CD8-positive, alpha-beta memory T cell (primary cell): ENCODE measurements at places on chromosomes 11 and 22. TPM values are rescaled to one million over a fixed set of nuclear protein-coding genes. Genes with fewer than 3 reads are reported as not detected.

The CYB561A3 gene
- 53.7 TPM for total RNA-seq

The OLFML1 gene
- not detected for total RNA-seq

The TPBGL gene
- not detected for total RNA-seq

The TRIM66 gene
- 29.7 TPM for total RNA-seq

- DNase-seq: no peak
- no peaks in the 10 kb centered on the region for H3K4me1 ChIP-seq
- no peak overlapping the region for H3K27ac ChIP-seq
Measured at GRCh38 chr11:7907121-7907520, 23.9 kb downstream of the OR10A6 start.

GRCh38 chr11:125874556-125875124, 12.8 kb upstream of the HYLS1 start:
- H3K4me3 ChIP-seq: no peak overlapping the region
- no peak overlapping the region for H3K27ac ChIP-seq
- H3K27me3 ChIP-seq: no peaks in the 10 kb centered on the region
- no peaks in the 10 kb centered on the region for H3K4me1 ChIP-seq
- no peak for DNase-seq

- H3K27me3 ChIP-seq: no peaks in the 10 kb centered on the region
- no peak overlapping the region for H3K27ac ChIP-seq
- no peaks in the 10 kb centered on the region for H3K4me1 ChIP-seq
- no peak overlapping the region for H3K4me3 ChIP-seq
- no peak for DNase-seq
Measured at GRCh38 chr22:25749420-25750169, 7.6 kb downstream of the MYO18B start.

DNA sequence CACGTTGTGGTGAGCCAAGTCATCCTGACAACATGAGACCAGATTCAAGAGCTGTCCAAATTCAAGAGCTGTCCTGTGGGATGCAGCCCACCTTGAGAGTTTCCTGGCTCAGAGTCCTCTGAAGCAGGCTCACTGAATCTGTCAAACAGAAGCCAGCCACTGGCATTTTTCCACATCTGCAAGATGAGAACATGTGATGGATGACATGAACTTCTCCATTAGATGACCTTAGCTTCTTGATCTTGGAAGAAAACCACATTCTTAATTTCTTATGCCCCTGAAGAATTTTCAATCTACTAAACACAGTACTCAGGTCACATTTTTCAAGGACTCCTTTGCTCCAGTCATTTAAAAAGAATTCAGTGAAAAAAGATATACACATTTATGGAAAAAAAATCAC, 291.0 kb downstream of the GUCY1A2 start:
- no peaks in the 10 kb centered on the region for H3K36me3 ChIP-seq
- no peaks in the 10 kb centered on the region for H3K4me1 ChIP-seq
- no peak overlapping the region for H3K4me3 ChIP-seq
- DNase-seq: no peak
- H3K27me3 ChIP-seq: no peaks in the 10 kb centered on the region

DNA sequence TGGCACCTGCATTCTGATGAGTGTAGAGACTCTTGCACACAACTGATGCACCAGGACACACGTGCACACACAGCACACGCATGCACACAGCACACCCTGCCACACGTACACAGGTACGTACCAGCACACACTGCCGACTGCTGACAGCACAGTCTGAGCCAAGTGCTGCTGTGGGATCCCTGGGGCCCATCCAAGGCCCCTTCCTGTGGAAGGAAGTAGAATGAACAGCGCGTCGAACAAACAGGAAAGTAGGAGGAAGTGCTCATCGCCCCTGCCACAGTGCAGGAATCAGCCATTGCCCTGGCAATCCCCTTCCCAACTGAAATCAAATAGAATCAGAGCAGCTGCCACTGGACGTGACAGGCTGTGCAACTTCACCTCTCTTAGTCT, 57.9 kb downstream of the CD82 start:
- no peak overlapping the region for H3K4me3 ChIP-seq
- H3K36me3 ChIP-seq: no peaks in the 10 kb centered on the region
- peaks cover 6% of the 10 kb centered on the region for H3K4me1 ChIP-seq

DNA sequence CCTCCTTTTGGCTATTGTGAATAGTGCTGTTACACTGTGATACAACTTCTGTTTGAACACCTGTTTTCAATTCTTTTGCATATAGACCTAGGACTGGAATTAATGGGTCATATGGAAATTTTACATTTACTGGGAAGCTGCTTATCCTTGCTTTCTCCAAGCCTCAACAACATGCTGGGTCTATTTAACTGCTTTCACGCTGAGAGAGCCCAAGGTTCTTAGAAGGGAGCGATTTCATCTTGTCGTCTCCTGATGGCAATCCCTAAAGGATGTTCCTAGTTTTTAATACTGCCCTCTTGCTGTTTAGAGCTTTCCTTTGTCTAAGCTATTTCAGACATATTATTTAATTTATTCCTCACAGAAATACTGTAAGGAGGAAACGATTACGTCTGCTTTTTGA, 15.5 kb downstream of the IRAG1 start:
- no peak overlapping the region for H3K27ac ChIP-seq
- no peak overlapping the region for H3K4me3 ChIP-seq
- no peaks in the 10 kb centered on the region for H3K4me1 ChIP-seq
- H3K27me3 ChIP-seq: no peaks in the 10 kb centered on the region
- H3K36me3 ChIP-seq: no peaks in the 10 kb centered on the region

GRCh38 chr11:59283825-59284772, 71.4 kb upstream of the MPEG1 start:
- no peak overlapping the region for H3K27ac ChIP-seq
- no peaks in the 10 kb centered on the region for H3K27me3 ChIP-seq
- peaks cover 11% of the 10 kb centered on the region for H3K4me1 ChIP-seq
- peak; percentile 8 for DNase-seq
- H3K36me3 ChIP-seq: no peaks in the 10 kb centered on the region

GRCh38 chr11:119194811-119195440, 9.7 kb downstream of the NHERF4 start:
- H3K27me3 ChIP-seq: no peaks in the 10 kb centered on the region
- H3K36me3 ChIP-seq: no peaks in the 10 kb centered on the region
- no peak overlapping the region for H3K27ac ChIP-seq
- no peak overlapping the region for H3K4me3 ChIP-seq
- DNase-seq: no peak

DNA sequence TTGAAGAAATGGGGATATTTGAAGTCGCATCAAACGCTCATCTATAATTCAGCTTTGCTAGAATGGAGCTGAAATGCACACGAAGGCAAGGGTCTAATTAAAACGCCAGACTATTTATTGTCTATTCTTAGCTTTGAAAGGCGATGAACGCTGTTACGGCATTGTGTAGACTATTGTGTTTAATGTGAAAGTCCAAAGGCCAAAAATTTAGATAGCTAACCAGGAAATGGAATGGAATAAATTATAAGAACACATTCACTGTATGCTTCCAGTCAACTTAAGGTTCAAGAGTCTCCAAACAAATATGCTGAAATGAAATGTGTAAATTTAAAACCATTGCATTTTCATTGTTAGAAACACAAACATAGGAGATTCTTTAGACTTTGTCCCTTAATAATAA, 186.2 kb downstream of the CWF19L2 start:
- no peaks in the 10 kb centered on the region for H3K4me1 ChIP-seq
- no peak overlapping the region for H3K4me3 ChIP-seq
- H3K36me3 ChIP-seq: no peaks in the 10 kb centered on the region
- H3K27ac ChIP-seq: no peak overlapping the region

GRCh38 chr22:19875531-19876313, 21.0 kb upstream of the GNB1L start:
- peaks cover 16% of the 10 kb centered on the region for H3K4me1 ChIP-seq
- H3K4me3 ChIP-seq: no peak overlapping the region

GRCh38 chr11:67614730-67615714, 8.3 kb downstream of the NDUFV1 start:
- H3K36me3 ChIP-seq: peaks cover 4% of the 10 kb centered on the region
- H3K4me3 ChIP-seq: peak overlapping the region; percentile 50
- DNase-seq: peak; percentile 29

DNA sequence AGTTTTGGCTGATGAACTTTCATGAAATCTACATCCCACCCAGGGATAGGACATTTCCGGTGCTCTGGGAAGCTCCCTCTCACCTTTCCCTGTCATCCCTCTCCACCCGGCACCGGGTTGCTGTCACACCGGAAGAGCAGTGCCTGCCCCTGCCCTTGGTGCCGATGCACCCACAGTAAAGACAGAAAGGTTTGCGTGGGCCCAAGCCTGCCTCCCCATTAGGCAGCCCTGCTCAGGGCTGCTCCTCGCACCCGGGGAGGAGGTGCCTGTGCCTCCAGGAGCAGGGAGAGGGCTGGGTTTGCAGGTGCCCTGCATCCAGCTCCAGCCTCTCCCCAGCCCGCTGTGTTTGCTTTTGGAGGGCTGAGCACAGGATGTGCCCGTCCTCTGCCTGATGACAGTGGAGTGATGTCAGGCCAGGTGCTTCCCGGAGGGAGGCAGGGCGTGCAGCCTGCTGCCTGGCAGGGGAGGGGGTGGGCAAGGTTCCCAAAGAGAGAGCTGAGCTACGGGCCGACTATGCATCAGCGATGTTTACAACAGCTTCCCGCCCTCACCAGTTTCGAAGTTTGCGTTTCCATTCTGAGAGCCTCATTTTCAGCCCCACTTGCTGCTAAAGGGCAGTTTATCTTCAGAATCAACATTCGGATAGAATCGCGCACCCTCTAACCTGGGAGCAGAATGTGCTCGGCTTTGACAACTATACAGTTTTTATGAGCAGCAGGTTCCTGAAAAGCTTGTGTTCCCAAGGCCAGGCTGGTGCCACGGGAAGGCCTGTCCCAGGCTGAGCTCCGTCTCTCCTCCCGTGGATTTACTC, 83.2 kb upstream of the CLDN5 start:
- no peaks in the 10 kb centered on the region for H3K36me3 ChIP-seq
- peaks cover 9% of the 10 kb centered on the region for H3K27me3 ChIP-seq
- H3K4me3 ChIP-seq: no peak overlapping the region
- no peak overlapping the region for H3K27ac ChIP-seq
- H3K4me1 ChIP-seq: peaks cover 43% of the 10 kb centered on the region

- no peak overlapping the region for H3K4me3 ChIP-seq
- DNase-seq: no peak
- no peaks in the 10 kb centered on the region for H3K36me3 ChIP-seq
Measured at GRCh38 chr11:733072-733471, 14.2 kb upstream of the TALDO1 start.

DNA sequence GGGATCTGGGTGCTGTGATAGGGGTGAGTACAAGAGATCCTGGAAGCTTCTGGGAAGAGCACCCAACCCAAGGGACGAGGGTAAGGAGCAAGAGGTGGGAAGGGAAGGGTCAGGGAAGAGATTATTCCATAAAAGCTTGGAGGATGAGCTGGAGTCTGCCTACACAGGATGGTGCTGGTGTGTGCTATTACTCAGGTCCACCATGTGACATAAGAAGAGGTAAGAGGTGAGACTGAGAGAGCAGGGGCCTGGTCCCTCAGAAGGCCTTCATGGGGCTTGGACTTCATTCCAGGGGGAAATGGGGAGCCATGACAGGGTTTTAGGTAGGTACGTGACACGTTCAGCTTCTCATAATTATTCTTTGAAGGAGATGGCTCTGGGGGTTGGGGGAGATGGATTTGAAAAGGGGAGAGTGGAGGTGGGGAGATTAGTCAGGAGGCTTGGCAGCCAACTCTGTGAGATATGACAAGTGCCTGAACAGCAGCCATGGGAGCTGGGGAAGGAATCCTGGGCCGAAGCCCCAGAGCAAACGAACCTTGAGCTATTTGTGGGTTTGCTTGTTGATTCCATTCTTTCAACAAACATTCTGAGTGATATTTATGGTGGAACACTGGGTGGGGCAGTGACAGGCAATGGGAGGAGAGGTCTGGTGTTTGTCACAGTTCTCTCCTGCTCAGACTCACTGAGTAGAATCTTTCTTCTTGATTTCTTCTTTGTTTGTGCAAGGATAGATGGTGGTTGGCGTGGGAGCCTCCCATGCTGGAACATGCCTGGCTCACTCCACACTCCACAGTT, 11.2 kb upstream of the NCAM1 start:
- no peaks in the 10 kb centered on the region for H3K27me3 ChIP-seq
- no peak overlapping the region for H3K4me3 ChIP-seq
- H3K27ac ChIP-seq: no peak overlapping the region
- DNase-seq: no peak

DNA sequence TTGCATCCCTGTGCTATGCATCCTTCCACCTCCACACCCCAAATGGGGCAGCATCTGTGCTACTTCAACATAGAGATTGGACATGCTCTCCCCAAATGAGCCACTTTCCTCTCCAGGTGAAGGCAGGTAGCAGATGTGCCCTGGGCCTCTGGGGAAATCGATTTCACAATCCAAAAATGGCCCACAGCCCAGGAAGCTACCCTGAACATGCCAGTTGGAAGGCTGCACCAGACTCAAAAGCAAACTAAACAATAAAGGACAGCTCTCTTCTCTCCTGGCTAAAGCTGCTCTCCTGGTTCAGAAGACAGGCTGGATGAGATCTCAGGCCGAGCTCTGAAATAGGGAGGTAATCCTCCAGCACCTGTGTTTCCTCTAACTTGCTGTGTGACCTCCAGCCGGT, 19.7 kb downstream of the ISX start:
- no peak overlapping the region for H3K4me3 ChIP-seq

DNA sequence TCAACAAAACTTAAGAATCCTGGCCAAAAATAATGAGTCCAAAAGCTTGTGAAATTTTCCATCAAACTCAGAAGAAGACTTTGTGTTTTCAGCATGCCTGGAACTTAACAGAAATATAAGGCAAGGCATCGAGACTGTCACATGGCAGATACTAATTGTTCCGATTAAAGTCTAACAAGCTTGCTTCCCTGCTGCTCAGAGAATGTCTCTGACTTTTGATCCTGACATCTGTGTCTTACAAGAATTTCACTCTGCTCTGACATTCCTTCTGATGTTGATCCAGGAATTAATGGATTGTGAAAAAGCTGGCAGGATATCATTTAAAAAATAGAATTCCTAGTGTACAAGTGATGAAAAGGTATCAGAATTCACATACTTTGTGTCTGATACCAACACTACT, 170.2 kb downstream of the DCDC1 start:
- no peak overlapping the region for H3K4me3 ChIP-seq
- no peaks in the 10 kb centered on the region for H3K36me3 ChIP-seq
- no peak overlapping the region for H3K27ac ChIP-seq
- H3K27me3 ChIP-seq: no peaks in the 10 kb centered on the region
- DNase-seq: no peak
- H3K4me1 ChIP-seq: no peaks in the 10 kb centered on the region

GRCh38 chr22:42885446-42885845, 28.4 kb upstream of the ARFGAP3 start:
- no peak for DNase-seq
- H3K4me1 ChIP-seq: peaks cover 5% of the 10 kb centered on the region
- no peak overlapping the region for H3K27ac ChIP-seq
- no peak overlapping the region for H3K4me3 ChIP-seq
- H3K27me3 ChIP-seq: no peaks in the 10 kb centered on the region
